Activated CD4-positive, CD25-positive, alpha-beta regulatory T cell (primary cell): ENCODE measurements at places on chromosomes 11 and 22.

GRCh38 chr11:30326114-30326778 is 3.3 kb downstream of the ARL14EP start:
- no peak for DNase-seq

- DNase-seq, result no peak
Measured at GRCh38 chr11:122127020-122127419, 11.0 kb upstream of the BLID start.

DNA sequence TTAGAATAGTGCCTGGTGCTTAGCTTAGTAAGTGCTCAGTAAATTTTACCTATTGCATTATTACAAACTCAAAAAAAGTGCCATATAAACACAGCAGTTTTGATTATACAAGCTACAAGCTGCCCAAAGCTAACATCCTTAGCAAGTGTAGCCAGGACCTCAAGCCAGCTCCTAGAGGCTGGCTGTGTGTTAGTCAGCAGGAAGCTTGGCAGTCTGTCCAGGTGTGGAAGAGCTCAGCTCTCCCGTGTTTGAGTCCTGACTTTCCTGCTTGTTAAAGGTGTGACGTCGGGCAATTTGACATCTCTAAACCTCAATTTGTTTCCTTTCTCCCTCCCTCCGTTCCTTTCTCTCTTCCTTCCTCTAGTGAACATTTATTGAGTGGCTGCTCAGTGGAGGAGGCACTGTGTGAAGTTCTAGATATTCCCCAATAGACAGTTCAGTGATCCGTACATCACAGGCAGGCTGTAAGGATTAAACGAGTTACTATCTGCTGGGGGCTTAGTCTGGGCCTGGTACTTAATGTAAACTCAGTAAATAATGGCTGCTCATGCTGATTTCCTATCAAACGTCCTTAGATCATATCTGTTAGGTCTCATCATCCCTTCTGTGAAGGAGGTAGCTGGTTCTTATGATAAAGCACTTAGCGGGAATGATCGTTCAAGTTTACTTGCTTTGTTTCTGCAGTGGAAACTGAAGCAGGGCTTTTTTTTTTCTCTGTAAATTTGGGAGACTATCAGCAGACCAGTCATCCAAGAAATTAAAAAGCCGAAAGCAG is 68.7 kb downstream of the PRR5L start:
- DNase-seq, result no peak

DNA sequence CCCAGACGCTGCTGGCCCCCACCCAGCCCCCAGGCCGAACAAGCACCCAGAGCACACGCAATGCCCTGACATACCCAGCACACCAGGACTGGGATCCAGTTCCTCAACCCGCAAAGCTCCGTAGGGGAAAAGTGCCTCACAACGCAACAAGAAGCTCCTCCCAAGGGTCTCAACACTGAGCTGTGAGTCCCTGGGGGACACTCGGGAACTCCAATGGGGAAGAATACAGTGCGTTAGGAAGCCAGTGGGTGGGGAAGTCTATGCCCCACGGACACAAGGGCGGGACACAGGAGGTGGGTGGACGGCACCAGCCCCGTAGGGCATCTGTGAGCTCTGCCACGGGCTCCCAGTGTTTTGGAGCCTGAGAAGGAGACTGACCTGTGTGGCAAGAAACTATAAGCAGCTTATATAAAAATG is 1.6 kb downstream of the DEAF1 start:
- DNase-seq, result no peak

DNA sequence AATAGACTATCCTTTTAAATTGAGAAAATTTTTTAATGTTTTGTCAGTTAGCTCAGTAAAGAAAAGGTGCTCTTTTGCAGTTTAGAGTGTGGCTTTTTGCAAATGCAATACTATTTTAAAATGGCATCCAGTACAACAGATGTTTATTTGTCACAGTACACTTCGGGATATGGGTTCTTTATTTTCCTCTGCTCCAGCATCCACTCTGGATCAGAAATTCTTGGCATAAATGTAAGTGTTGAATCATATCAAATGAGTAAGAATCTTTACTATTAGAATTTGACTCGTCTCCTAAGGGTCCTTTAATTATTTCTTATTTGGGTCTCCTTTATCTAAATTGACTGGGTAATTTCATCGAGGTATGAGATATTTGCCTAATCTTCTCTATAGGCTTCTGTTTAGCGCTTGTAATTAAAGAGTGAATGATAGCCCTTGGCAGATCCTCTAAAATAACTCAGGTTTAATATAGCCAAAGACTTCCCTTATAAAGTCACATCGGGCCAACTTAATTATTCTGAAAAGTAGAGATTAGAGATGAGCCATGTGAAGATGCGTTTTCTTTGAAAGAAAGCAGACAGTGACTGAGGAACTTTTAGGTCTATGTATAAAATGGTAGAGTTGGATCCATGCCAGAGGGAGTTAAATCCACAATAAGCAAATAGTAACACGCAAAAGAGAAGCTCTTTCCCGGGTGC is 132.7 kb downstream of the CASP12 start:
- no peak for DNase-seq

DNA sequence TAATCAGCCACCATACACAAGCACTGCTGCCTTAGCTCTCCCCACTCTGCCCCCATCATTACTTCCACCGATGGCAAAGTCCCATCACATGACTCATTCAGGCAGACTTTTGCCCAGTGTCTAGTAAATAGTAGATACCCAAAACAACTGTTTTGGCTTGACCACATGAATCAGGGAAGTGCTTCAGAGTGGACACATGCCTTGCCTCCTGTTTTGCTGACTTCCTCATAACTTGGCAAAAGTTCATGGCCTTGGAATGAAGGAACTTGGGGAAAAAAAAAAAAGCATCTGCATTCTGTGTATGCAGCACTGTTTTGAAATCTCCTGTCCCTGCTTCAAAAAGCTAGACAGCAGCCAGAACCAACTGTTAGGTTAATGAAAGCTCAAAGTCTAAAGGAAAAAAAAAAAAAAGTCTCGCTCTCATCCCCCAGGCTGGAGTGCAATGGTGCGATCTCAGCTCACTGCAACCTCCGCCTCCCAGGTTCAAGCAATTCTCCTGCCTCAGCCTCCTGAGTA is 335.3 kb downstream of the FAM181B start:
- DNase-seq, result no peak
